CD8-positive, alpha-beta memory T cell (primary cell): ENCODE measurements at places on chromosomes 6 and 20.

DNA sequence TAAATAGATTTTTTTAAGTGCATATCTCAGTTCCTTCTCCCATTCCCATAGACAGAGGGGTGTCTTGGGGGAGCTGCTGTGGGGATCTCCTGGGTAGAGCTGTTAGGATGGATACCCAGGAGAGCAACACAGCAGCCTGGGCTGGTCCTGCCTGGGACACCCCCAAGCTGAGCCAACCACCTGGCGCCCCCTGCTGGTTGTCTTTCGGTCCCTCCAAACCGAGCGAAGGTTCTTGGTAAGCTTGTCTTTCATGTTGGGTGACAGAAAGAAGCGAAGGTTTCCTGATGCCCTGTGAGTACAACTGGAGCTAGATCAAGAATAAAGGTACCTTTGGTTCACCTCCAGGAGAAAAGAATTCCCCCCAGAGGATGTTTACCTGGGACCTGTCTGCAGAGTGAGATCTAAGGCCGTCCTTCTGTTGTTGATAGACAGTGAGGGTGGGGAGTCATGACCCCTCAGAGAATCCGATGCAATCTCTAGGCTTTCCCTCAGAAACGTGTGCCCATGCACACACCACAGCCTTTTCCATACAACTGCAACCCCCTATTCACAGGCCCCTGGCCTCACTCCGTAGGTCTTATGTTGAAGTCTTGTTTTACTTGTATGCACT lies 50.8 kb downstream of the SNX9 start:
- peak; percentile 76 for DNase-seq

- DNase-seq = no peak
These were observed 311.3 kb downstream of the CDKAL1 start for GRCh38 chr6:20845592-20845991.

DNA sequence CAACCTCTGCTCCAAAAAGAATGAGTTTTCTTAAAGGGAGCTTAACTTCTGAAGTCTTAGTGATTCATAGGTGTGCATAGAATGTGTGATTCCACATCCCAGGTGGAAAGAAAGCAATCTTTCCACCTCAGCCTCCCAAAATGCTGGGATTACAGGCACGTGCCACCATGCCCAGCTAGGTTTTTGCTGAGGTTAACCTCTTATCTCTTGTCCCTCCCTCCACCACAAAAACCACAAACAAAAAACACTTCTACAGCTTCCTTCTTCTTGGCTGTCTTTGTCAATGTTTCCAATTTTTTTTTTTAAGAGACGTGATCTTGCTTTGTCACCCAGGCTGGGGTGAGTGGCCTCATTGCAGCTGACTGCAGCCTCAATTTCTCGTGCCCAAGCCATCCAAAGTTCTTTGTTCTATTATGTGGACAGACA lies 8.1 kb upstream of the CSE1L start:
- no peak for DNase-seq

DNA sequence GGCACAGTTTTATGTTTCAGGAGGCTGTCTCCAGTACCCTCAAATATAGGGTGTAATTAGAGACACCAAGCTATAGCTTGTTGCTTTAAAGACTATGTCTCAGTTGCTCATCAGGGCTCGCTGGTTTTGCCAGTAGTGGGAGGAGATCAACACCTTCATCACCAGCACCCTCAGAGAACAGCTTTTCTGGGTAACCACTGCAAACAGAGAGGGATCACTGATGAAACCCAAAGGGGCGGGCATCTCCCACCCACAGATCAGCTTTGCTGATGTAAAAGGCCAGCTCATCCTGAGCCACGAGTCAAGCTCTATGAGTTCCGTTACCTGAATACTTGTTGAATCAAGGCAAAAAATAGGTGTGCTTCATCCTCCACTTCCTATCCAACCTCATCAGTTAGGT lies 187.7 kb downstream of the AIG1 start:
- no peak for DNase-seq

DNA sequence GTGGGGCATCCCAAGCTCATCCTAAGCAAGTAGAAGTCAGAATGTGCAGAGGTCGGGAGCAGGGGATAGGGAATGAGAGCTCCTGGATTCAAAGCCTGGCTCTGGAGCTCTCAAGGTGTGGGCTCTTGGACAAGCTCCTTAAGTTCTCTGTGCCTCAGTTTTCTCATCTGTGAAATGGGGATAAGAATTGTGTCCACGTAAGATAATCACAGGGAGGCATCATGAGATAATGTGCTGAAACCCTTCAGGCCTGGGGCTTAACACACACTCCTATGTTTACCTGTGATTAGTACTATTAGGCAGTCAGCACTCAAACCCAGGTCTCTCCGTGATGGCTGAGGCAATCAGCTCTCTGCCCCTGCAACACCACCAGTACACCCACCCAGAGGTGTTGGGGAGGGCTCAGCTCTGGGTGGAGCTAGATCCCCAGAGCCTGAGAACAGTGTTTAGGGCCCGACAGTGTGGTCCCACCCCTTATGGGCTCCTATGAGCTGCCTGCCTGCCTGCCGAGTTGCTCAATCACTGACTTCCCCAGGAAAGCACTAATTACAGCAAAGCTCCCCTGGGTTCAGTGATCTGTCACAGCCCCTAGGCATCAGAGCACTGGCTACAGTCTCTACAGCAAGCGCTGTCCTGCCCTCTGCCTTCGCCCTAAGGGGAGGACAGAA lies 6.3 kb upstream of the SIRPA start:
- DNase-seq = no peak

GRCh38 chr6:48782225-48782624 lies 671.2 kb upstream of the PTCHD4 start:
- DNase-seq = no peak

DNA sequence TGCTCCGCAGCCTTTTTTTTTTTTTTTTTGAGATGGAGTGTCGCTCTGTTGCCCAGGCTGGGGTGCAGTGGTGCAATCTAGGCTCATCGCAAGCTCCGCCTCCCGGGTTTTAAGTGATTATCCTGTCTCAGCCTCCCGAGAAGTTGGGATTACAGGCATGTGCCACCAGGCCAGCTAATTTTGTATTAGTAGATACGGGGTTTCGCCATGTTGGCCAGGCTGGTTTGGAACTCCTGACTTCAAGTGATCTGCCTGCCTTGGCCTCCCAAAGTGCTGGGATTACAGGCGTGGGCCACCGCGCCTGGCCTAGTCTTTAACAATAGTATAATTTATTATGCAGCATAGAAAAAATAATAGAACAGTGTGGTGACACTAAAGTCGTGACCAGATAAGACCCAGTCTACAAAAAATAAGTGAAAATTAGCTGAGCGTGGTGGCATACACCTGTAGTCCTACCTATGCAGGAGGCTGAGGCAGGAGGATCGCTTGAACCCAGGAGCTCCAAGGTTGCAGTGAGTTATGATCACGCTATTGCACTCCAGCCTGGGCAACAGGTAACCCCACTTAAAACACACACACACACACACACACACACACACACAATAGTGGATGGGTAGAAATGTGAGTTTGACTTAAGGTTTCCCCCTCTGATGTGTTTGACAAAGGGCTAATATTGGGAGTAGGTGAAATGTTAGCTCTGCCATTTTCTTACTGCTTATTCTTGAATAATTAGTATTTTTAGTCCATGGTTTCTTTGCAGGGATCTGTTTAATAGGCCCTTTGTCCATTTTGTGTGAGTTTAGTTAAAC lies 6.5 kb downstream of the PIM1 start:
- no peak for DNase-seq

- DNase-seq = no peak
These were observed 35.9 kb upstream of the RAB23 start for GRCh38 chr6:57257911-57258541.

- no peak for DNase-seq
These were observed 59.2 kb upstream of the CSE1L start for GRCh38 chr20:48986899-48987298.

DNA sequence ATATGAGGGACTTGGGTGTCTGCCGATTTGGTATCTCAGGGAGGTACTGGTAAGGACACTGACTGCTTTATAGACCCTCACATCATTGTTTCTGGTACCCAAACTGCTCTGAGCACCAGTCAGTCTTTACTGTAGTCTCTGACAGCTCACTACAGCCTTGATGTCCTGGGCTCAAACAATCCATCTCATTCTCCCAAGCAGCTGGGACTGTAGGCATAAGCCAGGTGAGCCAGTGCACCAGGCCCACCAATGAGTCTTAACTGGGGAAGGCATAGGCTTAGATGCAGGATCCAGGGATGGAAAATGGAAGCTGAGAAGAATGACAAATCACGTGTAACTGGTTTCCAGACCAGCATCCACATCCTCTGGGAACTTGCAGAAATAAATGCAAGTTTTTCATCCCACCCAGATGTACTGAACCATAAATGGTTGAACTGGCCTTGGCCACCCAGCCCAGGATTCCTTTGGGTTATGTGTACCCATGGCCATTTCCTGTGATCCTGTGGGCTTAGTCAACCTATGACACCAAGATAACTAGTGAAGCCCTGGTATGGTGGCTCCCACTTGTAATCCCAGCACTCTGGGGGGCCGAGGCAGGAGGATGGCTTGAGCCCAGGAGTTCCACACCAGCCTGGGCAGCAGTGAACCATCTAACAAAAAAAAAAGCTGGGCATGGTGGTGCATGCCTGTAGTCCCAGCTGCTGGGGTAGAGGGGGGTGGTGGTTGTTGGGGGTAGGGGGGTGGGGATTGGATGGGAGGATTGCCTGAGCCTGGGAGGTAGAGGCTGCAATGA lies 5.8 kb downstream of the TUBB start:
- no peak for DNase-seq

GRCh38 chr20:49140834-49141233 lies 47.3 kb downstream of the STAU1 start:
- no peak for DNase-seq

DNA sequence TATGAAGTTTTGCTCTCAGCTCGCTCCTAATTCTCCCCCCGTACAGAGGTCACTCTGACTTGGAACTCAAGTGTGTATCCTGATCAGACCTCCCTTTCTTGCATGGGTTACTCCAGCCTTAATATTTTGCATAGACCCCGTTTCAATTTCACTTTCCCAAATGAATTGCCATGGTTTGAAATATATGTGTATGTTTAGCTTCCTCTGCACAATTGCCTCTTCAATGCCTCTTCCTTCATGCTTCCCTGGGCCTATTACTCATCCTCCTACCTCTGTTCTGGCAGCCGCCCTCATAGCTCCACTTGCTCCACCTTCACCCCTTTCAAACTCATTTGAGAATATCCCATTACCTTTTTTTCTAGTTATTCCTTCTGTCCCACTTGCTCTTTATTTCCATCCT lies 90.0 kb upstream of the SAMD5 start:
- DNase-seq = no peak

GRCh38 chr6:154197196-154197860 lies 158.3 kb downstream of the OPRM1 start:
- no peak for DNase-seq

- no peak for DNase-seq
These were observed 28.6 kb downstream of the GPX5 start for GRCh38 chr6:28553986-28554881.

DNA sequence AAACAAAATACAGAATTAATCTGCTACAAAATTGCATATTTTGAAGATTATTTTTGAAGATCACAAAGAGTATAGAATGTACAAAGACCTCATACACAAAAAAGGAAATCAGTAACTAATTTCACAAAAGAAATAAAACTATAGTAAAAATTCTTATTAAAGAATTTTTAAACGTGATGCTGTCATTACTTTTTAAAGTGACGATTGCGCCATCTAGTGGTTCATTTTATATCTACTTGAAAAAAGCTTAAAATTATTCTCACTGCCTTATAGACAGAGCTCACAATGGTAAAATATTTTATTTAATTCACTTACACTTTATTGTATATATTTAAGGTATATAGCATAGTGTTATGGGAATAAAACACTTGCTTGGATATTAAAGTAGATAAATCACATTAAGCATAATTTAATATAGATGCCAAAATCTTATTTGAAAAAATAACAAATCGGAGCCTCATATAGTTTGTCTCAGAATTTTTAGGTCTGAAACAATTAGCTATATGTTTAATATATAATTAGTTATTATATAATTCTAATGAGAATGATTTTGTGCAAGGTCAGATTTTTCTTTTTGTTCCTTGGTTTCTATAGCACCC lies 128.8 kb downstream of the PHF3 start:
- peak; percentile 27 for DNase-seq

DNA sequence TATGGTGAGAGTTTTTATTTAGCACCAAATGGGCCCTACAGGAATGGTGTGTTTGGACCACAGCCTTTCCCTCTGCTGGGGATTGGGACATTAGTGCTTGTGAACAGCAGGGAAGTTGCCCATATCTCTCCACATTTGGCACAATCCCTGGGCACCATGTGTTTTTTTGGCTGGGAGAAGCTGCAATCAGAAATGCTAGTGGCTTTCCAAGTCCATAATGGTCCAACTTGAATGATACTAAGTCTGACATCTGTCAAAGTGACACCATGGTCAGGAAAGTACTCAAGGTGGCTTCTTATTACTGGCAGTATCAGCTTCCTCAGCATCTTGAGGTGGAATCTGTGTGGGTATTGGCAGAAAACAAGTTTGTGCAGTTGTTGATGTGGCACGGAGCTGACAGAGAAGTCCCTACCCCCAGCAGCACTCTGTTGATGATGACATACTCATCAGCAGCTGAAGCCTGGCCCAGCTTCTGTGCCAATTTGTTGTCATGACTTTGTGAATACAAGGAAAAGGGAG lies 53.0 kb downstream of the SASH1 start:
- DNase-seq = no peak

DNA sequence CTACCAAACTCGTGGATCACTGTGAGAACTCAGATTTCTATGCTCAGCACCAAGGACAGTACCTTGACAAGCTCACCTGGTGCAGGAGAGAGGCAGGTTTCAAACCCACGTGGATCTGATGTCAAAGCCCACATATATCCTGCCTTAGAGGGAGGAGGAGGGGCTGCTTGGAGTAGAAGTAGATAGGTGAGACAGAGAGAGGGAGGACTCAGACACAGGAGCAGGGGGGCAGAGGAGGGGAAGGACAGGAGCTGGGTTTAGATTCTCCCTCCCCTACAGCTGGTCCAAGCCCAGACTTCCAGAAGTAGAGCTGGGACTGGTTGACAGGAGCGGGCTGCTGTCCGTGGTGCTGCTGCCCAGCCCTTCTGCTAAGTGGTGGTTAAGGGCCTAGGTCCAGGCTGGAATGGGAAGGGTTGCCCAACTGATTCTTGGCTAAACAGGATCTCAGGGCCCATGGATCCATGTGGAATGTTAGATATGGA lies 77.5 kb downstream of the CDH22 start:
- no peak for DNase-seq

DNA sequence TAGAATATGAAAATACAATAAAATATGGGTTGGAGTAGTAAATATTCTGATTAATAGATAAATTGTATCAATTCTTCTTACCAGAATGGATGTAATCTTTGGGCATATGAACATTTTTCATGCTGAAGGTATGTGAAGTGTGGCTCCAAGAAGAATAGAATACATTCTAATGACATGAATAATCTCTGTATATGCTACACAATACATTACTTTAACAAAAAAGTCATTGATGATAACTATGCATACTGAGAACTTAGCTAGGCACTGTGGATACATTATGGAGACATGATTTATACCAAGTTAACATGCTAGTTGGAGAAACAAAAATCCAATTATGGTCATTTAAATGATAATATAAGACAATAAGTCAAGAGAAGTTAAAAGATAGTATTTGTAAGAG lies 62.7 kb upstream of the HDAC2 start:
- DNase-seq = no peak
